ENCODE measurements at places on chromosomes 16 and 17.

- DNase-seq = no peak
Observed at GRCh38 chr16:57483725-57484514, 2.4 kb downstream of the DOK4 start.

GRCh38 chr16:51950118-51950780 lies 596.7 kb downstream of the TOX3 start:
- no peak for DNase-seq

GRCh38 chr16:89105599-89106151 lies 12.0 kb downstream of the ACSF3 start:
- DNase-seq = no peak

- no peak for DNase-seq
Observed at GRCh38 chr16:21959050-21959449, 5.9 kb downstream of the UQCRC2 start.

DNA sequence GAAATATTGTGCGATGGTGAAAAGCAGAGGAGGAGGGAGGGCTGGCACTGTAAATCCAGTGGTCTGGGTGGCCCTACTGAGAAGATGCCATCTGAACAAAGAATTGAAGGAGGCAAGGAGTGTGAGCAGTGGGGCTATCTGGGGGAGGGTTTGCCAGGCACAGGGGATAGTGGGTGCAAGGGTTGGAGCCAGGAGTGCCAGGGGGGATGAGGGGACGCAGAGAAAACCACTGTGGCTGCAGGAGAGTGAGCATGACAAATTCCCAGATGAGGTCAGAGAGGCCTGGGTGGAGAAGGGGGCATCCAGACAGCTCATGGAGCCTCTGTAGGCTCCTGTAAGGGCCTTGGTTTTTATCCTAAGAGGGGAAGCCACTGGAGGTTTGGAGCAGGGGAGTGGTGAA lies 4.8 kb downstream of the XYLT2 start:
- DNase-seq = no peak

- DNase-seq = no peak
Observed at GRCh38 chr16:7866144-7866543, 533.5 kb downstream of the RBFOX1 start.

GRCh38 chr17:11467639-11468038 lies 130.6 kb upstream of the DNAH9 start:
- no peak for DNase-seq

- no peak for DNase-seq
Observed at GRCh38 chr17:68290268-68290954, 516 bp downstream of the SLC16A6 start.

GRCh38 chr17:27293359-27293897 lies 486 bp upstream of the WSB1 start:
- DNase-seq = no peak

DNA sequence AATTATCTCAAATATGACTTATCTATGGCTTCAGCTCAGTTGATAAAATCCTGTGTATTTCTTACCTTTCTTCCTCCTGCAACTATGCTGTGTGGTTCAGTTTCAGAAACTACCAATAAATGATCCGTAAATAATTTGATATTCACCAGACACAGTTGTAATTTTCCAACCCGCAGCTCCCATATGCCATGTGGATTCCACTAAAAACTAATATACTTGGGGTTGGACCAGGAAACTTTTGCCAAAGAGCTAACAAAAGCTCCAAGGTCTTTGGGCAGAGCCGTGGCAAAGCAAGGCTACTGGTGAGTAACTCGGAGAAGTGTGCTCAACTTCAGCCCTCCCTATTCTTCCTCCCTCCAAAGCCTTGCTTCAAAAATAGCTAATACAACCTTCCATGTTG lies 2.3 kb upstream of the CHST6 start:
- no peak for DNase-seq

GRCh38 chr17:78995022-78995760 lies 14.4 kb downstream of the CANT1 start:
- no peak for DNase-seq

- DNase-seq = no peak
Observed at GRCh38 chr16:13672196-13672595, 247.8 kb upstream of the ERCC4 start.
